Caco-2 (cell line): ENCODE measurements at places on chromosomes 1 and 21. TPM values are rescaled to one million over a fixed set of nuclear protein-coding genes. Genes with fewer than 3 reads are reported as not detected.

DNA sequence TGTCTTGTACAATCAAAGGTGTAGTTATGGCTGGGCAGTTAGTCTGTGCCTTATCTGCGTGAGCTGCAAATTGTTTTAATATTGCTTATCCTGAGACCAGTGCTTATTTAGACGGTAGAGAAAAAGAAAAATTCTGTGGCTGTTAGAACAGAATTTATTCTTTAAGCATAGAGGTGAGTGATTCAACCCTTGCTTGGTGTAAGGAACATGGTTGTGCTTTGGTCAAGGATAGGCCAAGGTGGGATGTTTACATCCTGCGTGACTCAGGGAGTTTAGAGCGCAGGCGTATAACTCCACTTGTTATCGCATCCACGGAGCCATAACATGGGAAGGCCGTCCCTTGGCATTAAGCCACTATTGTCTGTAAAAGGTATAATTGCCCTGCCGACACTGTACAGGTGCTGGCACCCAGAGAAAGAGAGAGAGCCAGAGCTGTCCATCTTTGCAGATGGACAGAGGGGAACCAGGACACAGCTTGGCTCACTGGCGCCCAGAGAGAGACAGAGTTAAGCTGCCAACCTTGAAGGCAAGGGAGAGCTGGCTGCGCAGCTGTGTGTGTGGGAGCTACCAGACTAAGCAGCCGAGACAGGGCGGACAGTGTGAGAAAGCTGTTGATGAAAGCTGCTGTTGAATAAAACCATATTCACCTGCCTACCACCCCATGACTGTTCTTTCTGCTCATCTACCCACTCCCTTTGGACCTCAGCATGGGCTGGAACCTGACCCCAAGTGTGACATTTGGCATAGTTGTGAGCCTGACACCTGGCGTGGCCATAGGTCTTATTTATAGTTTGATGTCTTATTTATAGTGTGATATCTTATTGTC, 200.4 kb downstream of the DYRK1A start:
- DNase-seq = no peak

IFFO2 gene
- total RNA-seq = 18.7 and 23.7 TPM in 2 replicates

GRCh38 chr1:12640237-12640957, 3.5 kb upstream of the AADACL4 start:
- DNase-seq = no peak

FCGR3B gene
- total RNA-seq = not detected in 2 replicates

GRCh38 chr1:2530513-2531361, 674 bp upstream of the HES5 start:
- no peak for DNase-seq

PPIAL4G gene
- not detected in 2 replicates for total RNA-seq

GRCh38 chr1:99768524-99769245, 2.2 kb upstream of the FRRS1 start:
- no peak for DNase-seq

DNA sequence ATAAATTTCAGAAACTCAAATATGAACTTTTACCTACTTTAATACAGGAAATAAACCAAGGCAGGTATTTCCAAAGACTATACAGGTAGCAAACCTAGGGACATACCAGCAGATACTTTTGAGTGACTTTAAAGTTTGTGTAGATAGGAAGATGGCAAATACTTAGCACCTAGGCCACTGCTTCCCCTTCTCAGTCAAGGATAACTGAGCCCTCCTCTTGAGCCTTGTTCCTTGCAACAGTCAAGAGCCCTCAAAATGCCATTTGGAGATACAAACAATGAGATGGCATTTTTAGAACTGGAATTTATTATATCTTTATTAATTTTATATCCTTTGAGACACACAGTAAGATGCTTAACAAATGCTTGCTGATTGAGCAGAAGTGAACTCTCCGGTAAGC, 65.9 kb downstream of the LPGAT1 start:
- DNase-seq = no peak

- DNase-seq = no peak
Measured at GRCh38 chr1:119687434-119688079, 24.2 kb upstream of the PHGDH start.

DNA sequence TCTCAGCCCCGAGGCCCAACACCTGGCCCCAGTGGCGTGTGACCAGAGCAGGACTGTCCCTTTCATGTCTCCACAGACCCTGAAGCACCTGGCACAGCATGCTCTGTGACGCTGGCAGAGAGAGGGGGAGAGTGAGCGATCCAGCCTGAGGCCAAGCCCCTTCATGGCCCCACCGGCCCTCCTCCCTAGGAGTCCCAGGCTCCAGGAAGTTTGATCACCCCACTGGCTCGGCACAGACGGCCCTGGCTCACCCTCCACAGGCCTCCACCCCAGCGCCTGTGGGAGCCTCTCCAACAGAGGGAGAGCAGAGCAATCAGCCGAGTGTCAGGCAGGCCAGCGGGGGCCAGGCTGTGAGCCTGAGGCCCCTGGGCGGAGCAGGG, 11.0 kb downstream of the SH3BGRL3 start:
- DNase-seq = no peak

CYP4A22 gene
- total RNA-seq = not detected in 2 replicates

DNA sequence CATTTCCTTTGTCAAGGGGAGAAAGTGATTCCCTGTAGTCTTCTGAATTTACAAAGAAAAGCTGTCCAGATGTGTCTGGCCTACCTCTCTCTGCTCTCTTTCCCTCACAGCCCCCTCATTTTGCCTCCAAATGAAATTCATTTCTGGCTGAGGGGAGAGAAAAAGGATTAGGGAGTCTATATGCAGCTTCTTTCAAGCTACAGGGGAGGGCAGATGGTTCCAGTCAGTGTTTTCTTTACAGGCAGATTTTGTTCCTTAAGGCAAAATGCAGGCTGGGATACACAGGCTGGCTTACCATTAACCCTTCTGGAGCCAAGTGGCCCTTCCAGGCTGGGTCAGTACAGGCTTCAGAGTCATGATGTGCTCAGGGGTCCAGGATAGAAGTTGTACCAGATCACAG, 198.1 kb upstream of the USP24 start:
- DNase-seq = no peak

TMEM54 gene
- 48.1 and 50.1 TPM in 2 replicates for total RNA-seq

CATSPERE gene
- 0.14 and 0.79 TPM in 2 replicates for total RNA-seq

DNA sequence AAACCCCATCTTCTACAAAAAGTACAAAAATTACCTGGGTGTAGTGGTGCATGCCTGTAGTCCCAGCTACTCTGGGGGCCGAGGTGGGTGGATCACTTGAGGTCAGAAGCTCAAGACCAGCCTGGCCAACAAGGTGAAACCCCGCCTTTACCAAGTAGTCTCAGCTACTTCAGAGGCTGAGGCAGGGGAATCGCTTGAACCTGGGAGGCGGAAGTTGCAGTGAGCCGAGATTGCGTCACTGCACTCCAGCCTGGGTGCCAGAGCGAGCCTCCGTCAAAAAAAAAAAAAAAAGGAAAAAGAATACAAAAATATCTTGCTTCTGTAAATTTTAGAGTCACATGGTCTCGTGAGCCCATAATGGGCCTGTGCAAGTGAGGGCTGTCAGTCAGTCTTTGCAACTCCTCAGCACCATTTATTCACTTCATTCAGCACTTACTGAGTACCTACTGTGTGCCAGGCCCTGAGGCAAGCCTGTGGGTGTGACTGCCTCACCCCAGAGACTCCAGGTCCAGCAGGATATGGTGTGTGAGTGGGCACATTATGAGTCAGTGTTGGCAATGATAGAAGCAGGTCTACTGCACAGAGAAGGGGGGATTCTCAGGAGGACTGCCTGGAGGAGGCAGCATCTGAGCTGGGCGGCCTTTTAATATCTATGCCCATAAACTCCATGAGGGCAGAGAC, 46.8 kb upstream of the TARDBP start:
- DNase-seq = no peak

MCOLN3 gene
- total RNA-seq = 2.1 and 2.5 TPM in 2 replicates

DNA sequence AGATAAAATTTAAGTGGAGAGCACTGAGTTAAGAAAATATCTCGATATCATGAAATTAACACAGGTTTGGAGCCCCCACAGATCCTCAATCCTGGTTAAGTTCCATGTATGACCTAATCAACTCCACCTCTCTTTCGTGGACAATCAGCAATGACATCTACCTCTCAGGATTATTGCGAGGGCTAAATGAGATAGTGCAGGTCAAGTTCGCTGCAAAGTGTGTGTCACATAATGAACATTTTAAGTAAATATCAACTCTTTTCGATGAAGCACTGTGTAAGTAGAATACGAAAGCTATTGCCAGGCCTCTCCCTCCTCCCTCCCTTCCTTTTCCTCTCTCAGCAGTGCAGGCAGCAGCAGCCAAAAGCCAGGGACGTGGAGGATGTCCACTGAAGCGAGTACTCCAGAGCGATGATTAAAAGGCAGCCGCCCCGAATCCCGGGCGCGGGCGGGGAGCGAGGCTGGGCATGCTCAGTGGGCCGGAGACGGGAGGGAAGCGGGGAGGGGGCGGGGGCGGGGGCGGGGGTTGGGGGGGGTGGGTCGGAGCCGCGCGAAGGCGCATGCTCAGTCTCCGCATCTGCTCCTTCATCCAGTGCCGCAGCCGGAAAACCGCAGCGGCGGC, at the start of gene CAMSAP2:
TSS of gene CAMSAP2 (plus strand) at position 567 of the 622 bp plus-strand sequence. CDS start 935 bp downstream, outside the sequence.
- peak; percentile 85 for DNase-seq

GRCh38 chr1:179826626-179827280, 50.9 kb downstream of the TOR1AIP2 start:
- no peak for DNase-seq

GRCh38 chr1:178867670-178868069, 3.2 kb downstream of the ANGPTL1 start:
- no peak for DNase-seq

DNA sequence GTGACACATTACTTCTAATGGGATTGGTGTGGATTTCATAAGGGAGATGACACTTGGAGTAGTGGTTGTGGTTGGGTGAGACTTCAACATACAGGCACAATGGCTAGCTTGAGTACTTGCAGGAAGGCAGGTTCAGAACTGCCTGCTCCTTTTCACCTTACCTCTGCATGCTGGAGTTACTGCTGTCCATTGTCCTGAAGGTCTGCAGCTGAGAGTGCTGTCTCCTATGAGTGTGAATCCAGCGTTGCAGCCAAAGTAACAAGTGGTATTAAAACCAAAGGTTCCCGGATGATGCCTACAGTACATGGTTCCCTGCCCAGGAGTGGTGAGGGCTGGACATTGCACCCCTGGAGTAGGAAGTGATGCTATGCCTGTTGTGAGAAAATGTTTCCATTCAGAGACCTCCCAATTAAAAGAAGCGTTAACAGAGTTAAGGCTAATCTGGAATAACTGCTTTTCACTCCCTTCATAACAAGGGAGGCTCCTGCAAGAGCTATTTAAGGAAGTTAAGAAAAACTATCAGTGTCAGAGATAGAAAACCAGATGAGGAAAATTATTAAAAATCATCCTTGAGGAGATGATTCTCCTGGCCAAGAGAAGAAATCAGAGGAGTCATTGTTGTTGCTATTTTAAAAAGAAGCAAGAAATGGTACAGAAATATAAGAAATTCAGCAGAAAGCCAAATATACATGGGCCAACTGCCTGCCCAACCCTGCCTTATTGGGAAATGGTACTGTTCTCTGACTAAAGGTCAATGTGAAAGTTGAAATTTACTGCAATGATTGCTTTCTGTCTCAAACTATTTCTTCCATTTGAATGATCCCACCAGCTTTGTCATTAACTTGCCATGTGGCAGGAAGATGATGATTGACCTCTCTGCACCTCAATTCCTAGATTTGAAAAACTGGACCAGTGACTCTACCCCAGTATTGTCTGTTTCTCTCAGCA, 9.8 kb upstream of the F5 start:
- DNase-seq = peak; percentile 53

- no peak for DNase-seq
Measured at GRCh38 chr1:56418151-56418631, 161.2 kb downstream of the PLPP3 start.

DNA sequence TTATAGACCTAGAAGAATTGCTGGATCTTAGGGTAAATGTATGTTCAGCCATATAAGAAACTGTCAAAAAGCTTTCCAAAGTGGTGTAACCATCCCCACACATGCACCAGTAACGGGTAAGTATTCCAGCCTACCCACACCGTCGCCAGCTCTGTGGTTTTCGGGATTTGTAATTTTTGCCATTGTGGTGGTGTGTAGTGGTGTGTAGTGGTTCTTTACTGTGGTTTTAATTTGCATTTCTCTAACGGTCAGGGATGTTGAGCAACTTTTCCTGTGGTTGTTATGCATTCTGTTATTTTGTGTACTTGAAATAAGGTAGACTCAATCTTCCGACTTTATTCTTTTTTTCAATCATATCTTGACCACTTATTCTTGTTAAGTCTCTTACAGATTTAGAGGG, 342.4 kb upstream of the AJAP1 start:
- DNase-seq = no peak

GRCh38 chr1:81834268-81834667, 33.5 kb downstream of the ADGRL2 start:
- no peak for DNase-seq

DNA sequence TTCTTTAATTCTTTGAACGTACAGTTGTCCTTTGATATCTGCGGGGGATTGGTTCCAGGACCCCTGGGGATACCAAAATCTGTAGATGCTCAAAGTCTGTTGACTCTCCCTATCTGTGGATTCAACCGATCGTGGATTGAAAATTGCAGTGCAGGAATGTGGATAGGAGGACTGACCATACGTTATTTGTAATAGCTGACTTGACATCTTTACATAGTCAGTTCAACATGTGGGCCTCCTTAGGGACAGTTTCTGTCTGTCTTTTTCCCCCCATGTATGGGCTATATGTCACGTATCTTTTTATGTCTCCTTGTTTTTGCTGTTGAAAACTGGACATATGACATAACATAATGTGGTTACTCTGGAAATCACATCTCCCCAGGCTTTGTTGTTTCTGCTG, 204.9 kb downstream of the DYRK1A start:
- DNase-seq = no peak

GRCh38 chr1:75548721-75549480, 62.0 kb downstream of the SLC44A5 start:
- no peak for DNase-seq

MEGF6 gene
- total RNA-seq = 12.1 and 13.3 TPM in 2 replicates

CACNA1S gene
- total RNA-seq = 0.07 TPM in 2 replicates

- DNase-seq = peak; percentile 24
Measured at GRCh38 chr1:228540161-228540917, 53.2 kb downstream of the RNF187 start.

RGS16 gene
- 0.77 and 1.2 TPM in 2 replicates for total RNA-seq

- peak; percentile 85 for DNase-seq
Measured at GRCh38 chr1:24413350-24414163, at the start of gene STPG1. Gene STPG1, minus strand, starts transcription at chr1:24413782. Its CDS starts 12,394 bp downstream, at chr1:24401388.

GRCh38 chr1:13619909-13620308, 36.3 kb downstream of the PDPN start:
- DNase-seq = no peak

- no peak for DNase-seq
Measured at GRCh38 chr1:228756457-228756856, 21.2 kb downstream of the RHOU start.

DNA sequence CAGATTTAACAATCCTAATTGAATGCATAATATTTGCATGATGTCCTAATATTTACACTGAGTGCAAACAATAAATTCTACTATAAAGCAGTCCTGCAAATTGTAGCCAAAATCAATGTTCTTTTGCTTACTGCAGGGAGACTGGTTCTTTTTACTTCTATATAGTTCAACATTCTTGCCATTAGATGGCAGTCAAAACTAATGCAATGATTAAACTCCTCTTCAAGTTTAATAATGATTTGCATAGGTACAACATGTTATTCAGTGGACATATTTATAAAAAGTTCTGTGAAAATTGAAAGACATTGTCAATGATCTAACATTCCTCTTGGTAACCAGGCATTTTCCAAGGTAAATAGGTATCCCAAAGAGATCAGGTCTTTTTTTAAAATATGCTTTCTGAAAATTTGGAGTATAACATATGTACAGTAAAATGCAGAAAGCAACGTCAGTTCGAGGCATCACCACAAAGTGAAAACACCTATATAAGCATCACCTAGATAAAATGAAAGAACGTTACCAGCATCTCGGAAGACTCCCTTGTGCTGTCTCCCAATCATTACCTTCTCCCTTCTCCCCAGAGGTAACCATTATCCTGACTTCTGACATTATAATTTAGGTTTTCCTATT, 9.8 kb upstream of the FNBP1L start:
- DNase-seq = no peak

IL12RB2 gene
- total RNA-seq = 0.54 and 0.56 TPM in 2 replicates
